Activated CD4-positive, CD25-positive, alpha-beta regulatory T cell (primary cell): ENCODE measurements at places on chromosomes 16 and 17.

DNA sequence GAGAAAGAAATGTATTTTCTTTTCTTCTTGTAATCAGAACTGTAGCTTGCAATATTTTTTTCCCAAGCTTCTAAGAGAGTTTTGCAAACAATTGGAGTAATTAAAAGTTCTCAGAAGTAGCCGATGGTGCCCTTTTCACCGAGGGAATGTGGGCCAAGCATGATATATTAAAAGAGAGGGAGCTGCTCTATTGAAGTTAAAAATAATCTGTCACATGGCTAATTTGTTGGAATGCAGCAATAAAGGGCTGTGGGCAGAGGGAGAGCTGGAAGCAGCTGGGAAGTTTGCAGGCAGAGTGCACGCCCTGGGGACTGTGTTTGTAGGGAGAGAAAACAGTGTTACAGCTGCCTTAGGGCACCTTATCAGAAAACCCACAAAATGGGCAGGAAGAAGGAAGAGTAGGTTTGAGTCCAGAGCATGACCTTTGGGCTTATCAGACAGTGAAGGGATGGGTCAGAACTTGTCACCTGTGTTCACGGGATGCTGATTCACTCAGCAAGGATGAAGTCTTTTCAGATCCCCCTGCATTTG, 18.5 kb upstream of the TERF2 start:
- DNase-seq: no peak

GRCh38 chr17:7555320-7555948, 3.1 kb upstream of the TNFSF13 start:
- no peak for DNase-seq

DNA sequence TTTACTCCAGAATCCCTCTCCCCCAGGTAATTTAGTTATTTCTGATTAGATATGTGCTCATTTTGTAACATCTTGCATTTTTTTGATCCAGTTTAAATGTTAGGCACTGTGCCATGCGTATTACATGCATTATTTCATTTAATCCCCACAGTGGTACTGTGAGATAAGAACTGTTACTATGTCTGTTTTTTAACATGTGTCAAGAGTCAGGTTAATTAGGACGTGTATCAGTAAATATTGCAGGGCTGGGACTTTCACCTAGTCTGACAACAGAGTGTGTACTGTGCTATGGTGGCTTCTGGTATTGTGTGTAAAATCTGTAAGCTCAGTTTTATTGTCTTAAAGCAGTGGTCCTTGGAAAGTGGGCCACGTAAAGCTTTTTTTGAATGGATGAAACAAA, 10.6 kb downstream of the RSPRY1 start:
- DNase-seq: no peak

GRCh38 chr16:65713181-65713808, 591.4 kb upstream of the CDH11 start:
- no peak for DNase-seq

GRCh38 chr16:67399749-67400704, 6.7 kb upstream of the TPPP3 start:
- no peak for DNase-seq

GRCh38 chr17:80753685-80754345, 209.2 kb downstream of the RPTOR start:
- DNase-seq: no peak

- no peak for DNase-seq
Measured at GRCh38 chr16:74556375-74556922, 50.5 kb downstream of the GLG1 start.

DNA sequence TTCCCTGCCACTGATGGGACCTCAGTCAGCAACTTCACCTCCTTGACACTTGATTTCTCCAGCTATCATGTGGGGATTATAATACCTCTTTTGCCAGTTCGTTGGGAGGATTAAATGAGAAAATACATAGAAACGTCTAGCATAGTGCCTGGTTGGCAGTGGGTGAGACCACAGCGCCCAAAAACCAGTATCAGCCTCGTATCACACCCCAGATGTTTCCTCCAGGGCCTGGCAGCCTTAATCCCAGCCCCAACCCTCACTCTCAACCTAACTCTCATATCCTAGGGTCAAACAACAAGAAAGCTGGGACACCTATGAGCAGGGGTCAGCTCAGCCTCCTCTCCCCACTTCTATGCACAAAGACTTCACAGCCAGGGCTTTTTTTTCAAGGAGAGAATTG, 14.0 kb upstream of the C16orf78 start:
- no peak for DNase-seq

DNA sequence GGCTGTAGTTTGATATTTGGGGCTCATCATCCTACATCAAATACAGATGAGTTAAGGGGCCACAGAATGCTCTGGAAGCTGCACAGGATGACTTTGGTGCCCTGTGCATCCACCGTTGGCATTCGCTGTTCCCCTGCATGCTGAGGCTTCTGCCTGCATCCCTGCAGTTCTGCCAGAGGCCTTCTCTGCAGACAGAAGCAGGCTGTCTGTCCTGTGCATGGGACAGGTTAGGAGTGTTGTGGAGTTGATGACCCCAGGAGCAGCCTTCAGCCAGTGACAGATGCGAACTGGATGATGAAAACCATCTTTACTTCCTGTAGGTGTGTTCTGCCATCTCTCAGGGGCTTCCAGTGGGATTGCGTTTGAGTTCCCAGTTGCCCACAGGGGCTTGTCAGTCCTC, 13.6 kb upstream of the TNS4 start:
- DNase-seq: no peak

DNA sequence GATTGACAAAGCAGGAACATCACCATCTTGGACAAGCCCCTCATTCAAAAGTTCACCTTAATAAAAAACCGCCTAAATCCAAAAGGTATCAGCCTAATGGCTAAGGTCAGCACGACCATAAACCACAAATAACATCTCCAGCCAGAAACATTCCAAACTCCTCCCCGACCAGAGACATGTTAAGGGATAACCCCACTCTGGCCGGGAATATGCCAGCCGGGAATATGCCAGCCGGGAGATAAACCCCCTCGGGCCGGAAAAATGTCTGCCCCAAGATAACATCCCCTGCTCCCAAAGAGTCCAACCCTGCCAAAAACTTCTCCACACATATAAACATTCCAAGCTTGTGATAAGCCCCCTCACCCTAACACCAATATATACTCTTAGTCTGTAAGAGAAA, 1.4 kb downstream of the DHX33 start:
- no peak for DNase-seq

GRCh38 chr17:16075949-16076348, 76.3 kb downstream of the TTC19 start:
- DNase-seq: no peak

DNA sequence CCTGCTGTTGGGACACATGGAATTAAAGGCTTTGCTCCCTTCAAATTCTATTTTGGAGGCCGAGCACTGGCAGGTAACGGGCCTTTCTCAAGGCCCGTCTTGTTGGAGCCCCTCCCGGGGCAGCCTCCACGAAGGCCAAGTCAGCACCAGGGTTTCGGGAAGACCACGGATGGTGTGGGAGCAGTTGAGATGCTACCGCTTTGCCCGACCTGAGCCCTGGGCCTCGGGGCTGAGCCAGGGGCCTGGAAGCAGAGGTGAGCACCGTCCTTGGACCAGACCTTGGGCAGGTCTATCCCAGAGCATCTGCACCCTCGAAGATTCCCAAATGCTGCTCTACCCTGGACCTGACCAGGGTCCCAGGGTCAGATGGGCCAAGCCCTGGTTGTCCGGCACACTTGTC, 23.0 kb downstream of the C17orf100 start:
- DNase-seq: no peak

GRCh38 chr17:73747221-73748002, 103.2 kb upstream of the SDK2 start:
- no peak for DNase-seq

DNA sequence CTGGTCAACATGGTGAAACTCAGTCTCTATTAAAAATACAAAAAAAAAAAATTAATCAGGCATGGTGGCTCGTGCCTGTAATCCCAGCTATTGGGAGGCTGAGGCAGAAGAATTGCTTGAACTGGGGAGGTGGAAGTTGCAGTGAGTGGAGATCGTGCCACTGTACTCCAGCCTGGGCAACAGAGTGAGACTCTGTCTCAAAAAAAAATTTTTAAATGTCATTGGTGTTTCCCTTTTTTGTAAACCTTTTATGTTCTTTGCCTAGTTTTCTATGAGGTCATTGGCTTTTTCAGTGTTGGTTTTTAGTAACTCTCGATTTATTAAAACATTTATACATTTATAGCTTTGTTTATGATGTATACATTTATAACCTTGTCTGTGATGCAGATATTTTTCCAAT, 18.2 kb downstream of the NLRC5 start:
- no peak for DNase-seq

DNA sequence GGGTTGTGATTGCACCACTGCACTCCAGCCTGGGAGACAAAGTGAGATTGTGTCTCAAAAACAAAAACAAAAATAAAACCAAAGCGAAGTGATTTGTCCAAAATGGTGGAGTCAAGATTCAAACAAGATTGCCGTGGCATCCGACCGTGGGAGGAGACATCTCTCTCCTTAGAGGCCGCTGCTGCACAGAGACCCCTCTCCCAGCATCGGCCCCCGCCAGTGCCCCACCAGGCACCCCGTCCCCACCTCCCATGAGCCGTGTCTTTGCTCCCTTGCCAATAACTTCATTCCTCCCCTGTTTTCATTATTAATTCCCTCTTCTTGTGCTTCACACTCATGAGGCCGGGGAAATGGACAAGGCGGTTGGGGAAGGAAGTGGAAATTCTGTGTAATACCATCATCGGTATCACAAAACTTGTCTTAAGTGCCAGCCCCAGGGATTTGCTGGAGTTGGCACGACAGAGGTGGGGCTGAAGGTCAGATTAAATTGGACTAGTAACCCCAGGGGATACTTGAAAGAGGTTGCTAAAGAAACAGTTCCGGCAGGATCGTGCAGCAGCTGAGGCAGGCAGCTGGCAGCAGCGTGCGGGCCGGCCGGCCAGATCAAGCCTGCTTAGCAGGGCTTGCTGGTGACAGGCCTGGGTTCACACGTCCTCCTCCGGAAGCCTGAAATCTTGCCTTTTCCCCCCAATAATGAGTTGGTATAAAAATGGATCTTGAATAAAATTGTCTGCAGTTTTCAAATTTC, 66.8 kb downstream of the RTN4RL1 start:
- DNase-seq: no peak

- no peak for DNase-seq
Measured at GRCh38 chr17:41483531-41483930, 2.6 kb upstream of the KRT35 start.

- DNase-seq: no peak
Measured at GRCh38 chr17:75799402-75799801, 14.8 kb downstream of the UNK start.

DNA sequence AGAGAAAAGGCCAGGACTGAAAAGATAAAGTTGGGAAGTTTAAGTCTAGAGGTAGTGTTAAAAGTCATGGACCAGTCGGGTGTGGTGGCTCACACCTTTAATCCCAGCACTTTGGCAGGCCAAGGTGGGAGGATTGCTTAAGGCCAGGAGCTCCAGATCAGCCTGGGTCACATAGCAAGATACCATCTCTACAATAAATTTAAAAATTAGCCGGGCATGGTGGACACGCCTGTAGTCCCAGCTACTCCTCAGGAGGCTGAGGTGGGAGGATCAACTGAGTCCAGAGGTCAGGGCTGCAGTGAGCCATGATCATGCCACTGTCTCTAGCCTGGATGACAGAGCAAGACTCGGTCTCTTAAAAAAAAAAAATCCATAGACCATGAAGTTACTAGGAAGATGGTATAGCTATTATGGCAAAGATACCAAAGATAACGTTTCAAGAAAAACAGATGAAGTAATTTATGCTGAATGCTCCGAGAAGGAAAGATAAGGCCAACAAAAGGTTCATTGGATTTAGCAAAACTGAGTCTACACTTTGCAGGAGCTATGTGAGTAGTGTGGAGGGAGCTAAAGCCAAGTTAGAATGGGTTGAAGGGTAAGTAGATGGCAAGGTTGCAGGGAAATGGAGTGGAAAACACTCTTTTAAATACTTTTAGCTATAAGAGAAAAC, 11.7 kb downstream of the TRIM37 start:
- no peak for DNase-seq

- DNase-seq: no peak
Measured at GRCh38 chr17:61139219-61139618, 260.4 kb upstream of the TBX2 start.

DNA sequence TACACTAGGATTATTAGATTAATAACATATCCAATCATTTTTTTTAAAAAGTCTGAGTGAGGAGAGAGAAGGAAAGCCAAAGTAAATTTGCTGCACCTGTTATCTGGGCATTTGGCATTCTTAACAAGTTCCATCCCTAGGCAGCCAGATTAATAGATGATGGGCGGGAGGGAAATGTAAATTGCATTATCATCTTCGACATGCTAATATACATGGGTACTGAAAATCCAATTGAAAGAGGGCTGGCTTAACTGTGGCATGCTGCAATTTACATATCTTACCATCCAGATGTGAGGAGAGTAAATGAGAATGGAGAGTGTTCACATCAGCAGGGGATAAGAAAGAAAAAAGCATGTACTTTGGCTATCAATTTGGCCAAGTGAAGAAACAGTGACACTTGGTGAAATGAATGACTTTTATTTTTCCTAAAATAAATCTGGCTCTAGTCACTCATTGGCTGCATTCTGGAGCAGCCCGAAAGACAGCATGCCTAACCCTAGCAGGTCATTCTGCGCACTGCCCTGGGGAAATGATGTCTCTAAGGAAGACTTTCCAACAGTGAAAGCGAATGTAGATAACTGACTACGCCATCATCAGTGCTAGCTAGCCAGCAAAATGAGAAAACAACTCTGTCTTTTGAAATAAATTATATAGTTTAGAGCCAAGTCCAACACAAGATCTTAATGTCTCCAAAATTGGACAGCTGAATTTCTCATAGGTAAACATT, 57.9 kb downstream of the HYDIN start:
- no peak for DNase-seq

DNA sequence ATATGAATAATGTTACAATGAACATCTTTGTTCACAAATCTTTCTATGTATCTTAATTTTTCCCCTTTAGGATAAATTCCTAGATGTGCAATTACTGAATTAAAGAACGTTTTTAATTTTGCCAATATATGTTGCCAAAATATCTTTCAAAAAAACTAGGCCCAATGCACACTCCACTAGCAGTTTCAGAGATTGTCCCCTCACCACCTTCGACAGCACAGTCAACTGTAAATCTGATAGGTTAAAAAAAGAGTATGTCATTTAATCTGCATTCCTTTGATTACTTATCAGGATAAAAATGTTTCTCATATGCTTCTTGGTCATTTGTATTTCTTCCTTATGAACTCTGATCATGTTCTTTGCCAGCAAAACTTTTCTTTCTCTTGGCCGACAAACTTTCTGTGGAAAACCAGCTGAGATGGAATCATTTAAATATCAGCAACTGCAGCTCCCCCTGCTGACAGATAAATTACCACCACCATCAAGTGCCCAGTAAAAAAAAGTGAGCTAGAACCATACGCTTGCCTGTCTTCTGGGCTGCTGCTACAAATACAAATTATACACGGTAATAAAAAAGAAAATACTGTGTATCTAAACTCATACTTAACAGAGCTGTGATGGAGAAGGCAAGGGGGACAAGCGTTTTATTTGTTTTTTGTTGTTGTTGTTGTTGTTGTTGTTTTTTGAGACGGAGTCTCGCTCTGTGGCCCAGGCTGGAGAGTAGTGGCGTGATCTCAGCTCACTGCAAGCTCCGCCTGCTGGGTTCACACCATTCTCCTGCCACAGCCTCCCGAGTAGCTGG, 19.6 kb upstream of the KANSL1 start:
- peak; percentile 9 for DNase-seq

- no peak for DNase-seq
Measured at GRCh38 chr16:81928271-81928918, 82.9 kb downstream of the SDR42E1 start.

- no peak for DNase-seq
Measured at GRCh38 chr17:56292010-56292409, 138.7 kb downstream of the ANKFN1 start.

GRCh38 chr17:13302983-13303382, 285.2 kb upstream of the ELAC2 start:
- DNase-seq: no peak
